ENCODE measurements at places on chromosomes 2 and 18. TPM values are rescaled to one million over a fixed set of nuclear protein-coding genes. Genes with fewer than 3 reads are reported as not detected.

IKZF2 gene
- 8.1 TPM for total RNA-seq

CNGA3 gene
- total RNA-seq, result not detected

DSG4 gene
- not detected for total RNA-seq

TOGARAM2 gene
- total RNA-seq, result 9.6 TPM

SLC5A7 gene
- not detected for total RNA-seq

VWC2L gene
- total RNA-seq, result not detected

SPP2 gene
- not detected for total RNA-seq

DHRS9 gene
- total RNA-seq, result 5.4 TPM

MC5R gene
- not detected for total RNA-seq

EPC2 gene
- 16.9 TPM for total RNA-seq

CCDC141 gene
- total RNA-seq, result 1.3 TPM

SP140 gene
- total RNA-seq, result 150 TPM

GDF7 gene
- total RNA-seq, result 0.02 TPM

COL4A3 gene
- not detected for total RNA-seq

KIF1A gene
- 3.3 TPM for total RNA-seq

PTPRM gene
- total RNA-seq, result 8.6 TPM

CPLX4 gene
- not detected for total RNA-seq

SPATA3 gene
- 0.24 TPM for total RNA-seq
